Activated CD4-positive, alpha-beta T cell treated with anti-CD3 and anti-CD28 coated beads, Interleukin-2, amount 10 ng/mL, durations not matched to agents 7 days and 5 days (primary cell): ENCODE measurements at places on chromosomes 1 and 21. TPM values are rescaled to one million over a fixed set of nuclear protein-coding genes. Genes with fewer than 3 reads are reported as not detected.

GRCh38 chr1:233242827-233243483 lies 52.6 kb downstream of the PCNX2 start:
- no peak for DNase-seq
- H3K36me3 ChIP-seq, result peaks cover 10% of the 10 kb centered on the region
- no peaks in the 10 kb centered on the region for H3K27me3 ChIP-seq
- H3K4me1 ChIP-seq, result peaks cover 10% of the 10 kb centered on the region
- H3K4me3 ChIP-seq, result no peak overlapping the region
- H3K27ac ChIP-seq, result no peak overlapping the region

DNA sequence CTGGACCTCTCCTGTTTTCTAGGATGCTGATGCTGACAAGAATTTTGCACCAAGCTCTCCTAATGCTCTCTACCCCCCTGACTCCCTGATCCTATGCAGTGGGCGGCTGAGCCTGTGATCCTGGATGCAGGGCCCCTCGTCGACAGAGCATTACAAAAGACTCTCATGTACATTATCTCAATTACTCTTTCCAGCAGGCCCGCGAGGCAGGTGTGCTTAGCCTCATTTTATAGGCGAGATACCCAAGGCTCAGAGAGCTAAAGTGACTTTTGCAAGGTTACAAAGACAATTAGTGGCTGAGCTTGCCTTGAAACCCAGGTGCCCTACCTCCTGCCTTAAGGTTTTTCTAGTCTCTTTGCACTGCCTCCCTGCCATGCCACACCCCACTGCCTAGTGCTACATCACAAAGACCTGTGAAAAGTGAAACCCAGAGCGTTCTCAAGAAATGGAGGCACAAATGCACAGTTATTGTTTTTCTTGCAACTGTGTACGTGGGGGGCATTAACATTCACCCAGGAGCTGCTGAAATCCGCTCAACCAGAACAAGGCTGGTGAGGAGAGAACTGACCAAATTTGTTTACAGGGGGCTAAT lies 10.0 kb upstream of the C8A start:
- no peaks in the 10 kb centered on the region for H3K36me3 ChIP-seq
- no peak overlapping the region for H3K4me3 ChIP-seq
- H3K4me1 ChIP-seq, result no peaks in the 10 kb centered on the region
- no peak for DNase-seq
- no peak overlapping the region for H3K27ac ChIP-seq

The PODN gene
- total RNA-seq, result not detected

The OR2T35 gene
- not detected for total RNA-seq

The FMN2 gene
- not detected for total RNA-seq

The LRRIQ3 gene
- total RNA-seq, result 1.5 TPM
